Muscle of leg (tissue), 16 donors: ENCODE measurements at places on chromosomes 12 and 14. TPM values are rescaled to one million over a fixed set of nuclear protein-coding genes. Genes with fewer than 3 reads are reported as not detected.

- no peak for DNase-seq
Observed at GRCh38 chr12:92155733-92156132, 10.1 kb upstream of the BTG1 start.

GRCh38 chr14:55127460-55127951 is 1.5 kb upstream of the LGALS3 start:
- no peak for DNase-seq

DNA sequence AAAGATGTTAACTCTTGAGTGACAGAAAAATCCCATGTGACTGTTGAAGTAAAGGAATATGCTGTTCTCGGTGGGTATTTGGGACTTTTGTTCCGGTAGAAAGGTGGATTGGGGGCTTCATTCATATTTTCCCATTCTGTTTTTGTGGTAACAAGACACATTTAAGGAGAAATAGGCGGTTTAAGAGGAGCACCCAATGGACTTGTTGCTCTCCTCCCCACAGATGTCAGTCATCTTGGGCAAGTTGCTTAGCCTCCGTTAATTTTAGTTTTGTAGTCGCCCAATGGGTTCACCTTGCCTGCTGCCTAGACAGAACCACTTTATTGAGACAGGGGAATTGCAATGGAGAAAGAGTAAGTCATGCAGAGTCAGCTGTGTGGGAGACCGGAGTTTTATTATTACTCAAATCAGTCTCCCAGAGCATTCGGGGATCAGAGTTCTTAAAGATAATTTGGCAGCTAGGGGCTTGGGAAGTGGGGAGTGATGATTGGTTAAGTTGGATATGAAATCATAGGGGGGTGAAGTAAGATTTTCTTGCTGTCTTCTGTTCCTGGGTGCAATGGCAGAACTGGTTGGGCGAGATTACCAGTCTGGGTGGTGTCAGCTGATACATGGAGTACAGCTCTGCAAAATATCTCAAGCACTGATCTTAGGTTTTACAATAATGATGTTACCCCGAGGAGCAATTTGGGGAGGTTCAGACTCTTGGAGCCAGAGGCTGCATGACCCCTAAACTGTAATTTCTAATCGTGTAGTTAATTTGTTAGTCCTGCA is 50.3 kb downstream of the SLC38A1 start:
- no peak for DNase-seq

GRCh38 chr12:68746572-68747180 is 700 bp downstream of the SLC35E3 start:
- peak; percentile 75 for DNase-seq

Gene SLC22A17
- polyA plus RNA-seq = 26.8 TPM

DNA sequence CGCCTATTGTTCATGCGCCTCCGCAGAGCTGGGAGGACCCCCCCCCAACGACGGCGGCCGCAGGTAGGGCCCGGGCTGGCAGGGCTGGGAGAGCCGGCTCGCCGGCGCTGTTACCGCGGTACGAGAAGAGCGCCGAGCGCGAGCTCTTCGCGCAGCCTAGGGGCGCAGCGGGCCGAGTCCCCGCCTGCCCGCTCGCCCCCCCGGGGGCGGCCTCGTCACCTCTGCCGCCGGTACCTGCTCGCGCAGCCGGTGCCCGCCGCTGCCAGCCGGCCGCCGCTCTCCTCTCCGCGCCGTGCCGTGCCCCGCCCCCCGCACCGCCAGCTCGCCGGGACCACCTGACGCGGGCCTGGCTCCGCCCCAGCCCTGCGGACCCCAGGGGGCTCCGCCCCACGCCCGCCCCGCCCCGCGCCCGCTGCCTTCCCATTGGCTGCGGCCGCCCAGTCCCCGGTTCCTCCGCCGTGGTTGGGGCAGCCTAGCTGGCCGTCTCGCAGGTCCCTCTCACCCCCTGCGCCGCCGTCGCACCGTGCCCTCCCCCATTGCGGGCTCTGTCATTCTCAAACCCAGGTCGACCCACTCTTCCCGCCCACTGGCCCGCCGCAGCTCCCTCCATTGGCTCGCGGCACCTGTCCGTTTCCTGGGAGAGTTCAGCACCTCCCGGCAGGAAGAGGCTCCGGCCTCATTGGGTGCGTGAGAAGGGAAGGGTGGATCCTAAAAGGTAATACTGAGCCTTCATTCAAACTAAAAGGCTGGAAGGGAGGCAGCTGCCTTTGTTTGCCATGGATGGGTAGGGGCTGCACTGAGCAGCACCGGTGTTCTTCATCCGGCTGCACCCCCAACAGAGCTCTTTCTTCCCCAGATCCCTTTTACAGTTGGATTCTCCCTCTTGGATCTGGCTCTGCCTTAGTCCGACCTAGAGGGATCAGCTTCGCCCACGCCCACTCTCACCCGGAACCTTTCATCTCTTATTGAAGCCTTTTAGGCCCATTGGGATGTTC is at the start of gene MAP3K9:
TSS of gene MAP3K9 (minus strand) at position 289 of the 995 bp plus-strand sequence. CDS start 342 bp downstream, outside the sequence.
- DNase-seq = peak; percentile 66

Gene RPS6KL1
- polyA plus RNA-seq = 10.3 TPM

GRCh38 chr14:99118046-99118721 is 153.8 kb downstream of the BCL11B start:
- peak; percentile 55 for DNase-seq

DNA sequence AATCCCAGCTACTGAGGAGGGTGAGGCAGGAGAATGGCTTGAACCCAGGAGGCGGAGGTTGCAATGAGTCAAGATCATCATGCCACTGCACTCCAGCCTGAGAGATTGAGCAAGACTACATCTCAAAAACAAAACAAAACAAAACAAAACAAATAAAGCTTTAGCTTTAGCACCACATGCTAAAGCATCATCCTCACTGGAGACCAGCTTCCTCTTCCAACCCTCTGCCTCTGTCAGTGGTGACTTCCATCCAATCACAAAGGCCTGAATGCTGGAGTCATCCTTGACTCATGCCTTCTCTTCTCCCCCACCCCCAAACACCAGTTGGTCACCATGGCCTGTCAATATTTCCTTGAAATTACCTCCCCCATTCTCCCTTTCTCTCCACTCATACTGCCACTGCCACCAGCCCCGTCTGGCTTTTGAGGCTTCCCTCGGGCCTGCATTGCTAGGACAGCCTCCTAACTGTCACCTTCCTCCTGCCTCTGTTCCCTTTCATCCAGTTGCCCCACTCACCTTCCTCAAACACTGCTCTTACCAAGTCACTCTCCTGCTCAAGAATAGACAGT is 1.4 kb downstream of the ZNF385A start:
- no peak for DNase-seq

- no peak for DNase-seq
Observed at GRCh38 chr12:93366422-93366821, 11.3 kb upstream of the NUDT4 start.

- no peak for DNase-seq
Observed at GRCh38 chr12:76942267-76942666, 63.4 kb upstream of the CSRP2 start.

- DNase-seq = peak; percentile 89
Observed at GRCh38 chr14:55556929-55557623, 22.9 kb upstream of the KTN1 start.

Gene CCDC177
- 0.02 TPM for polyA plus RNA-seq

Gene CFAP54
- 0.35 TPM for polyA plus RNA-seq

Gene ANKS1B
- polyA plus RNA-seq = 3.5 TPM

DNA sequence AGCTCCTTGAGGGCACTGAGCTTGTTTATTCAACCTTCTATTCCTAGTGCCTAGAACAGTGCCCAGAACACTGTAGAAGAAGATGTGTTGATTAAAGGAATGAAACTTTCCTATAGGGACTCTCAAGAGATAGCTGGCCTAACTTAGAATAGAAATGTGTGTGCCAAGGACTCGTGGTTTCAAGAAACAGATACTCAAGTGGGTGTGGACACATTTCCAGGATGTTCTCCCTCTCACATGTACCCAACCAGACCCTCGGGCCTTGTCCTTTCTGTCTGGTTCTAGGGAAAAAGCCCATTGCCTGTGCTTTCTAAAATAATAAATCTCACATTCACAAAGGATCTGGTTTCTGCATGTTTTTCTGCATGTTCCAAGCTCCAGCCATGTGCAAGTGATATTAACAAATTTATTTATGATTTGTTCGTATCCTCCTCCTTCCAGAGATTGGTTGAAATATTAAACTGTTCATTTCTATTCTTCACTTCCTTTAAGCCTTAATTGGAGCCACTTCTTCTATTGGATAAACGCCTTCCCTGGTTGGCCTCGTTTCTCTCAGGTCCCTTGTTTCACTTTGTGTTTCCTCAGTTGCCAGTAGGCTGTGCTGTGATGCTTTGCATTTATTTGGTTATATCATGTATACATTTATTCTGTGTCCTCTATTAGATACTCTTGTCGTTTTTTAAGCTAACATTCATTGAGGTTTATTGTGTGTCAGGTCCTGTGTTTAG is 89.8 kb downstream of the CRADD start:
- DNase-seq = peak; percentile 92

Gene CCDC175
- not detected for polyA plus RNA-seq

- no peak for DNase-seq
Observed at GRCh38 chr12:42868291-42868690, 278.7 kb upstream of the PRICKLE1 start.

Gene DIO3
- polyA plus RNA-seq = 6.0 TPM

DNA sequence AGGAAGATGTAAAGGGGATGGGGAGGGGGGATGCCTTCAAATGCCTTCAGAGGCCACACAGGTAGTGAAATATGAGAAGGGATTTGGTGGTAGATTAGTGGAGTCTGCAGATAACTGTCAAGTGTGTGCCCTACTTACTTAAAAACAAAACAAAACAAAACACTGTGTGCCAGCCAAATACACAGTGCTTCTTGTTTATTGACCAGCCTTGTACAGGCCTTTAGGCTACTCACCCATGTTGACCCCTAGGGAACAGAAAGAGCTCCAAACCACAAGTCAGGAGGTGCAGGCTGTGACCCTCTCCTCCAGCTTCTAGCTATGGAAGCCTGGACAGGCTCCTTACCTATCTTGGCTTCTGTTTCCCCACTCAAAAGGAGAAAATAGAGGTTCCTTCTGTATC is 562.0 kb downstream of the ETNK1 start:
- no peak for DNase-seq

- no peak for DNase-seq
Observed at GRCh38 chr12:32457251-32458025, 58.1 kb downstream of the FGD4 start.

DNA sequence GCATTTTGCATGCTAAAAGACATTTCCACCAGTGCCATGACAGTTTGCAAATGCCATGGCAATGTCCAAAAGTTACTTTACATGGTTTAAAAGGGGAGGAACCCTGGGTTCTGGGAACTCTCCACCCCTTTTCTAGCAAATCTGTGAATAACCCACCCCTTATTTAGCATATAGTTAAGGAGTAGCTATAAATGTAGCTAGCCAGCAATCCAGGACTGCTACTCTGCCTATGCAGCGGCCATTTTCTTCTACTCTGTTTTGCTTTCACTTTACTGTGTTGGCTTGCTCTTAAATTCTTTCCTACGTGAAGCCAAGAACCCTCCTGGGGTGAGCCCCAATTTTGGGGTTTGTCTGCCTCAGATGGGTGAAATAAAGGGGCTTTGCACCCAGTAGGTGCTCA is 141.0 kb downstream of the PTPN11 start:
- DNase-seq = no peak

Gene SLC25A47
- polyA plus RNA-seq = 0.16 TPM

Gene RDH11
- polyA plus RNA-seq = 44.3 TPM

DNA sequence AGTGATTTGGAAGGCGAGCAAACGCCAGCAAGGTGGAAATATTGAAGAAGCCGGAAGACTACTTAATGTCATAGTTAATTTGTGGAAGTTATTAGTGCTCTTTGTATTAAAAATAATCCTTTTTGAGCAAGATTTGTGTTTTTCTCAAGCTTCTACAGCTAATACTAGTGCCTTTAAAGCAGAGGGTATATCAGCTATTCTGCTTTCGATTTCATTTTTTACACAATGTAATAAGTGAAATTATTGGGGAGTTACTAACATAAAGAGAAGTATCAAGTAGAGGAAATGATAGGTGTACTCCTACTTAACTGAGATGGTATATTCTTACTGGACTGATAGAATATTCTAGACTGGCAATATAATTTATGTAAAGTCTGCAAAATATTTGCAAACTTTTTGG is 392.4 kb upstream of the DCN start:
- DNase-seq = no peak

DNA sequence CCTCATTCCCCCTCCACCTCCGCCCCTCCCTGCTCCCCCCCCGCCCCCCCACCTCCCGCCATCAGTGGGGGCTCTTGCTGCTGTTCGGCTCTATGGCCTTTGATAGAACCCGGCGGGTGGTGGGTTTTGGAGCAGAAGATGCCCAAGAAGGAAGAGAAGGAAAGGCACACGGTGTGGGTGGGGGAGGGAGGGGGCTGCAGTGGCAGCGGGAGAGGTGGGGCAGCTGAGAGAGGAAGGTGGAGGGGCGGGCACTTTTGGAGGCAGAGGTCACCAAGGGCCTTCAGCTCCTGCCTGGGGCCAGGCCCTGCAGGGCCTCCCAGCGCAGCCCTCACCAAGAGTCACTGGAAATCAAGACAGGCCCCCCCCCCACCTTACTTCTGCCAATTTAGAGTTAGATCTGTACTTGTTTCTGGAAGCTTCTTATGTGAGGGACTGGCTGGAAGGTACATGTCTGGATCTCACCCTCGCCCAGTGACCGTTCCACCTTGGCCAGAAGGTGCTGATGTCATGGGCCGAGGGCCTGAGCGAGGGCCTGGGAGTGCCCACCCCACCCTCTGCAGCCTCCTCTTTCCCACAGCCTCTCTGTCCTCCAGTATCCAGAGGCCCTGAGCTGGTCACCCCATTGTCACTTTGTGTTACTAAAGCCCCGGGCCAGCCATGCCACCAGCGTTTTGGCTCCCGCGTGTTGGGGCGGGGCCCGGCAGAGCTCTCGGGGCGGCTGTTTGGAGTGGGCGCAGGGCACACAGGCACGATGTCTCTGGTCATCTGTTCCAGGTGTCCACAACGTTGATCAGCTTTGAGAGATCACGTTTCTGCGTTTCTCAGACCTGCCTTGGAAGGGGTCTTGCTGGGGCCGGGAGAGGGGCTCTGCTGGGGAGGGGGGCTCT is 153.9 kb downstream of the KIF26A start:
- no peak for DNase-seq

DNA sequence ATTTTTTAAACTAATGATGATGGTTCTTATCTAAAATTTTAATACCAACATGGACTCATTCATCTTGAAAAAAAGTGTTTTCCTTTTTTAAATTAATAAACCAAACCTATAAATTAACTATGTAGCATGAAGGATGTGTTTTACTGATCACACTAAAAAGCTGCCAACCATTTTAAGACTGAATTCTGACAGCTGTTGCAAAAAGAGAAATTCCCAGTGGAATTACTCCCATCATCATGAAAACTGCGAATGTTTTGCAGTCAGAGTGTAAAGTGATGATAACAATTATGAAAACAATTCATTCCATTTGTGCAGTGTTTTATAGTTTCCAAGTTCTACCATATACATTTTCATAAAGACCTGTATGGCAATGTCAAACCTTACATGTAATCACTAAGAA is 232.8 kb downstream of the SLC2A13 start:
- DNase-seq = no peak

DNA sequence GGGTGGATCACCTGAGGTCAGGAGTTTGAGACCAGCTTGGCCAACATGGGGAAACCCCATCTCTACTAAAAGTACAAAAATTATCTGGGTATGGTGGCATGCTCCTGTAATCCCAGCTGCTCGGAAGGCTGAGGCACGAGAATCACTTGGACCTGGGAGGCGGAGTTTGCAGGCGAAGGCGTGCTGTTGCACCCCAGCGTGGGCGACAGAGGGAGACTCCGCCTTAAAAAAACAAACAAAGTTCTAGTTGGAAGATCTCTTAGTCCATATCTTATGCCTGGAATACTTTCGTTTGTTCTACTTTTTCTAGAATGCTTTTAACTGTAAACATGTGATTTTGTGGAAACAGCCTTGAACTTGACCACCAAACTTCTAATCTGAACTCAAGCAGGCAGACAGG is 38.7 kb downstream of the PPHLN1 start:
- DNase-seq = no peak

Gene RNF212B
- polyA plus RNA-seq = not detected
